ENCODE measurements at places on chromosomes 12 and 14.

DNA sequence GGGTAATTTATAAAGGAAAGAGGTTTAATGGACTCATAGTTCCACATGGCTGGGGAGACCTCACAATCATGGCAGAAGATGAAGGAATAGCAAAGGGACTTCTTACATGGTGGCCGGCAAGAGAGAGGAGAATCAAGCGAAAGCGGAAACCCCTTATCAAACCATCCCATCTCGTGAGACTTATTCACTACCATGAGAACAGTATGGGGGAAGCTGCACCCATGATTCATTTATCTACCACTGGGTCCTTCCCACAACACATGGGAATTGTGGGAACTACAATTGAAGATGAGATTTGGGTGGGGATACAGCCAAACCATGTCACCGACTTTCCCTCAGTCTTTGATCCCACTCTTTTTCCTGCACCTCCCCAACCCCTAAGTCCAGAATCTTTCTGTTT, 12.6 kb upstream of the CTDSP2 start:
- DNase-seq, result no peak

DNA sequence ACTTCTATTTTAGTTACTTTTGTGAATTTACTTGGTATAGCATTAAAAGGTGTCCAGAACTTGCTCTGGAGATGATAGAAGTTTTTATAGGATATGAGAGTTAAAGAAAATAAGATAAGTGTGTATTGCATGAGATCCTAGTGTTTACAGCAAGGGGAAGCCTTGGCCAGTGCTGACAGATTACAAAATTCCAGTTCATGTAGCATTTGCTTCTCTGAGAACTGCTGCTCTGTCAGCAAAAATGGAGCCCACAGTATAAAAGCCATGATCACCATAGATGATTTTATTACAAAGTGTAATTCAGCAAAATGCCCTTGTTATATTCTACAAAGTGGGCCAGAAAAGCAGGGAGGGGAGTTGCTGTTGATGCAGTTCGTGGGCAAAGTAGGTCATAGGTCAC, 40.0 kb upstream of the ATF1 start:
- DNase-seq, result no peak

GRCh38 chr14:35295845-35296161, 3.6 kb downstream of the PSMA6 start:
- no peak for DNase-seq

- DNase-seq, result no peak
Observed at GRCh38 chr14:54691525-54692283, 124.8 kb downstream of the SAMD4A start.

- DNase-seq, result no peak
Observed at GRCh38 chr12:77788231-77789168, 42.2 kb upstream of the NAV3 start.

GRCh38 chr12:68012712-68013111, 23.5 kb downstream of the IFNG-AS1 start:
- DNase-seq, result no peak

DNA sequence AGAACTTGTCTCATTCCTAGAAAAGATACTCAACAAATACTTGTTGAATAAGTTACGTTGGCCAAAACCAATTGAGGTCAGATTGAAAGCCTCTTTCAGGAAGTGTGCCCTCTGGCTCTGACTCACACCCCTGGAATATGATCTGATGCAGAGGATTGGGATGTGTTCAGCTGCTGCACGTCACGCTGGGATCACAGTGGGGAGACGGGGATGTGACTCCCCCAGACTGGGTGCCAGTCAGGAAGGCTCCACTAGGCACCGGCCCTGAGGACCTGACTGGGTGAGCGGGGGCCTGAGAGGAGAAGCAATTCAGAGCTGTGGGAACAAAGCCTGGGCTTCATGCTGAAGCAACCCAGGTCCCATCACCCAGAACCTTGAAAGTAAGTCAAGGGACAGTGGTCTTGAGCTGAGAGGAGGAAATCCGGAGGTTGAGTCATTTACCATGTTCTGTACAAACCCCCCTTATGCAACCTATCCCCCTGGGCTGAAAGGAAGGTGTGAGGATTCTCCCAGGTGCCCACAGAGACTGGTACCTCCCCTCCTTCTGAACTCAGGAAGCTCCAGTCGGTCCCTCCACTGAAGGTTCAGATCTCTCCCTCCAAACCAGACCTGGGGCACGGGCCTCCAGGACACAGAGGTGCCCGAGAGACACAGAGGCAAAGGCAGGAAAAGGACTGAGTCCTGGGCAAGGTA, 3.9 kb downstream of the CEBPE start:
- DNase-seq, result no peak

GRCh38 chr14:81004575-81004974, 49.2 kb downstream of the TSHR start:
- DNase-seq, result no peak

- no peak for DNase-seq
Observed at GRCh38 chr12:14275886-14276285, 89.6 kb upstream of the ATF7IP start.

DNA sequence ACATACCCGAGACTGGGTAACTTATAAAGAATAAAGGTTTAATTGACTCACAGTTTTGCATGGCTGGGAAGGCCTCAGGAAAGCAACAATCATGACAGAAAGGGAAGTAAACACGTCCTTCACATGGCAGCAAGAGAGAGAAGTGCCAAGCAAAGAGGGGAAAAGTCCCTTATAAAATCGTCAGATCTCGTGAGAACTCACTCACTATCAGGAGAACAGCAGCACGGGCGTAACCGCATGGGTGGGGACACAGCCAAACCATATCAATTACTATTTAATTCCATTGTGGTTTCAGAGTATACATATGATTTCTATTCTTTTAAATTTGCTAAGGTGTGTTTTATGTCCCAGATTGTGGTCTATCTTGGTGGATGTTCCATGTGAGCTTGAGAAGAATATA, 117.9 kb downstream of the SCAF11 start:
- no peak for DNase-seq

DNA sequence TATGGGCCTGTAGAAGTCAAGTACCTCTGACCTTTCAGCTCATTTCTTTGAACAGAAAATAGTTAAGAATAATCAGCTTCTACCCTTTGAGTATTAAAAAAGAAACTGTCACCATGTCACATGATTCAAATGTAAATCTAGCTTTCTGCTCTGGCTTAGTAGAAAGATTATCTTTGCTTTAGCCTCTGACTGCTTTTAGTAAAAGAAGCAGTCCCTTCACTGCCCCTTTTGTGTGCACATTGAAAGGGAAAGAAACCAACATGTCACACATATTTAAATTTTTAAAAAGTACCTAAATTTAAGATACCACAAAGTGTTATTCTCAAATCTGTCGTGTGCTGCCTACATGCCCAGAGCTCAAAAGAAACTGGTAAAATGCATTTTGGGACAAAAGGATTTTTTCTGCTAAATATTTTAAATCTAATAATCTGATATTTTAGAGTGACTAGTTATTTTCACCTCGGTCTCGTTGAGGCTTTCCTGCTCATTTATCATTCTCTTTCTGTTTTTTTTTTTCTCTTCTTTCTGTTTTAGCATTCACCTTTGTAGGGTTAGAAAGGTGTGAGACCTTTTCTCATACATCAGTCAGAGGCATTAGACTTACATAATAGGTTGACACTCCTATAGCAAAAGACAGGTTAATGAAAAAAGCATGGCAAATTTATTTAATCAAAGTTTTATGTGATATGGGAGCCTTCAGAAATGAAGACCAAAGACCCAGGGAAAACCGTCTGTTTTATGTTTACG, 41.3 kb downstream of the SLC16A7 start:
- no peak for DNase-seq

DNA sequence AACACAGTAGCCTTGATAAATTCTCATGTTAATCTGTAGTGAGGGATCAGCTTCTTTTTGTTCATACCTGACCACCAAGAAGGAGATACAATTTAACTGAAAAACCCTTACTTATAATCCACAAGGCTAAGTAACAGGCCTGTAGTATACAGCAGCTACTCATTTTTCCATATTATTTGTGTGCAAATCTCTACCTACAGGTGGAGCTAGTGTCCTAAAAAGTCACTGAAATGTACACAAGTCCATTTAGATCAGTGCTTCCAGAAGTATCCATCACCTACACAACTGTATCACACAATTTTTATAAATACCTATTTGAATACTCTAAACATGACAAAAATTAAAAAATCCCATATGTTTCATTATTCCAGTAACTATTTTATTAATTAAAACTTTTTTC, 173.2 kb downstream of the SLC35F4 start:
- no peak for DNase-seq

GRCh38 chr12:77847680-77848431, 17.2 kb downstream of the NAV3 start:
- no peak for DNase-seq

GRCh38 chr12:56914256-56914655, 20.0 kb downstream of the SDR9C7 start:
- DNase-seq, result no peak

DNA sequence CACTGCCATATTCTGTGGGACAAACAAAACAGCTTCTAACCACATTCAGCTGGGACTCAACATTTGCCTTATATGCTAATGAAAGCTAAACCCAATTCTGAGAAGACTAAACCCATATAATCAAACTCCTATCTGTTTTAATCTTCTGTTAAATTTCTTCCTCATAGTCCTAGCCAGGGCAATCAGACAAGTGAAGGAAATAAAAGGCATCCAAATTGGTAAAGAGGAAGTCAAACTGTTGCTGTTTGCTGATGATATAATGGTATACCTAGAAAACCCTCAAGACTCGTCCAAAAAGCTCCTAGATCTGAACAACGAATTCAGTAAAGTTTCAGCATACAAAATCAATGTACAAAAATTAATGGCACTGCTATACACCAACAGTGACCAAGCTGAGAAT, 157.1 kb downstream of the PHLDA1 start:
- no peak for DNase-seq

DNA sequence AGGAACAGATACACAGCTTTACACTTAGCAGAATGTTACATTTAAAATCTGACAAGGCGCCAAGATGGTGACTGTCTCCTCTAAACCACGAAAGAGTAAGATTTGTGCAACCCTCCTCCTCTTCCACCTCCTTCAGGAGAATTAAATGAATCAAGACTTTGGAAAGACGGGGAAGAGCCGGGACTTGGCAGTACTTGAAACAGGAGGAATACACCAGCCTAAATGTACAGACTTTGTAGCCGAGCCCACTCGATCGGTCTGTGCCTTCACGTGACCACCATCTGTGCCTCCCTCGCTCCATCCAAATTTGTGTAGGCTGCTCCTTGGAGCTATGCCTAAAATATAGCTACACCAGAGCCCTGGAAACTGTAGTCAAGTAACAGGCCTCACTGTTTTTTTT, 38.3 kb downstream of the SSPN start:
- no peak for DNase-seq

GRCh38 chr14:104144911-104145825, 6.8 kb downstream of the KIF26A start:
- no peak for DNase-seq

DNA sequence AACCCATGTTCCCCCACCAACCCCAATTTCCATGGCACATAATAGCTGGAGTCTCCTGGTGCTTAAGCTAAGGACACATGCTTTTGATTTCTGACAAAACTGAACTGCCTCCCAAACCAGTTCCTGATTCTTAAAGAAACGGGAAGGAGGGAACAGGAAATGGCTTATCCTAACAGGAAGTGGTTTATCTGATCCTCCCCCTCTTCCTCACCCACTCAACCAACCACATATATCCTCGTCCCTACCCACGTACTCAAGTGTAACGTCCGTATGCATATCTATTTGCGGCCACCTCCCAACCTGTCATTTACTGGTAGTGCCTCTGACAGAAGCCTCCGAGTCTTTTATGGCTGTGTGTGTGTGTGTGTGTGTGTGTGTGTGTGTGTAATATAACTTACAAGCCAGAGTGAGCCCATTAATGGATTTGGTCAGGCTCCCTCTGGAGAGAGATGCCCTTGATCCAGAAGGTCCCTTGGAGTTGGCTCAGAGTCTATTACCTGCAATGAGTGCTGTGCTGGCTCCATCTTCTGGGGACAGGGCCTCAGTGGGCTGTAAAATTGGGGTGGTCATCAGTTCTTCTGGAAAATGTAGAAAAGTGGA, 7.7 kb downstream of the DAZAP2 start:
- DNase-seq, result no peak

DNA sequence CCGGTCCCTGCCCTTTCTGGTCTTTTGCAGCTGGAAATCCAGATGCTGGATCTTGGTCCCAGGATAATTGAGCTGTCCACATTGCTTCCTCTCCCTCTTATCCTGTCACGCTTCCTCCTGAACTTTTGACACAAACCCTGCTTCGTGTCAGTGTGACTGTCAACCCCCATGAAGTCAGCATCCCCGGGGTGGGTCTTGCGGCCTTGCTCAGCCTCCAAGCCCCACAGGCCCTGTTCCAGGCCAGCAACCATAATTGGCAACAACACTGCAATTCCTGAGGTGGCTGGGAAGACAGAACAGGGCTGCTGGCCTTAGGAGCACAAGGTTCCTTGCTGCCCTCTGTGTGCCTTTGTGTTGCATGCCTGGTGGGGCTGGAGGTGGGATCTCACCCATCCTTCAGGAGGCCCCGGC, 74.9 kb downstream of the NTF3 start:
- DNase-seq, result no peak

DNA sequence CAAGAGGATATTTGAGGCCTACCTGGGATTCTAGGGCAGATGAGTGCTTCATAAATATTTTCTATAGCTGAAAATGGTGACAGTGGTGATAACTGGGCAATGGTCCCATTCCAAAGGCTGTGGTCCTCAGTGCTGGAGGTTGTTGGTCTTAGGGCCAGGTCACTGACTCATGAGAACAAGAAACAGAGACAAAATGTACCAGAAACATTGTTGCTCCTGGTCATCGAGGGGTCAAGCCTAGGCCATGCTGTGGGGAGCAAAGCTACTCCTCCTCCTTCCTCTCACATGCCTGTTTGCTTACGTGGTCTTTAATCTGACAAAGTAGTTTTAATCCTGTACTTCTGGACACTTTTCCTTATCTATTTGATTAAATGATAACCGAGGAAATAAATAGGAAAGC, 33.8 kb downstream of the ERG28 start:
- no peak for DNase-seq

- no peak for DNase-seq
Observed at GRCh38 chr12:25377469-25378177, 126.9 kb upstream of the KRAS start.

DNA sequence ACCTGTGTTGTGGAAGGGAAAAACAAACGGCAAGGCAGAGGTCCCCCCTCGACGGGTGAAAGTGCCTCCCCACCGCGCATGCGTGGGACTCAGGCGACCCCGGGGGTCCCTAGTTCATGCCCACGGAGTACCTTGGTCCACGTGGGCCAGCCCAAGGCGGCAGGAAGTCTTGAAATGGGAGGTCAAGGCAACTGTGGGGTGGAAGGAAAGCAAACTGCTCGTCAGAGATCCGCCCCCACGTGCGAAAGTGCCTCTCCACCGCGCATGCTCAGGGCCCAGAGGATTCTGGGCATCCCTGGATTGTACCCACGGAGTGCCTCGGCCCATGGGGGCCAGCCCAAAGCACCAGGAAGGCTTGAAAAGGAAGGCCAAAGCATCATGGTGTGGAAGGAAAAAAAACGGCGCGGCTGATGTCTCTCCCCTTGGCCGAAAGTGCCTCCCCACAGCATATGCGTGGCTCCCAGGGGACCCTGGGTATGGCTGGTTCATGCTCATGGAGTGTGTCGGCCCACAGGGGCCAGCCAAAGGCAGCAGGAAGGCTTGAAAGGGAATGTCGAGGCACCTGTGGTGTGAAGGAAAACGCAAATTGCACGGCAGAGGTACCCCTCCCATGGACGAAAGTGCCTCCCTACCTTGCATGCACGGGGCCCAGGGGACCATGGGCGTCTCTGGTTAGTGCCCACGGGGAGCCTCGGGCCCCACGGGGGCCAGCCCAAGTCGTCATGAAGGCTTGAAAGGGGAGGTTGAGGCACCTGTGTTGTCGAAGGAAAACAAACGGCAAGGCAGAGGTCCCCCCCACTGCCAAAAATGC, 369.7 kb downstream of the ALG10 start:
- DNase-seq, result no peak
